ENCODE measurements at places on chromosomes 5 and 9.

GRCh38 chr5:149113669-149114068, 27.6 kb upstream of the ABLIM3 start:
- DNase-seq: no peak

DNA sequence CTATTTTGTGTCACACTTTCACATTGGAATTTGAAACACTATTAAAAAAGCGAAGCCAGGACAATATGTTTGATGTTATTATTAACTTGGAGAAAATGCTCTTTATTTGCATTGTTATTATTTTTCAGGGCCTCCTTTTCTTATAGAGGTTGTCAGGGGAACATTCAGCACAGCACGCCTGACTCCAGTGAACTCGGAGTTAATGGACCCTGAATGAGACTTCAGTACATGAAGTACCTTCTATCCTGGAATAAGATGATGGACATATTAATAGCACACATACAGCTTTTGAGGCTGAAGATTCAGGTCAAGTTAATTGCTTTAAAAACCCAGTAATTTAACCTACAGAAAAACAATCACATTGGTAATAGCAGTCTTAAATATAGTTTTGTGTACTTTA, 652.9 kb downstream of the SEMA5A start:
- DNase-seq: no peak

DNA sequence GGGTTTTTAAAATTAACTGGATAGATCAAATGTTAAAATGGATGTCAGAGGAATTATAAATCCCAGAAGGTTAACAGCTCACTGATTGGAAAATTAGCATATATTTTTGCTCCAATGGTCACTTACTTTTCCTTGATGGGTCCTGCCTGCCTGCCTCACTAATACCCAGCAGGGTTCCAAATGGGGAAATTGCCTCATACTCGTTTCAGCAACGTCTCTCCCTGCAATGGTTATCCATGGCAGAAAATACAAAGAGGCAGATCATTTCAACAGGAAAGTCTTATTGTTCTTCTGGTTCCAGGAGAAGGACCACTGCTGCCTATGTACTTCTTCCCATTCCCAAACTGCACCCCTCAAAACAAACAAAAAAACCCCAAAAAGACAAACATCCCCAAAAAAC, 71.3 kb downstream of the ERP44 start:
- DNase-seq: peak; percentile 23

DNA sequence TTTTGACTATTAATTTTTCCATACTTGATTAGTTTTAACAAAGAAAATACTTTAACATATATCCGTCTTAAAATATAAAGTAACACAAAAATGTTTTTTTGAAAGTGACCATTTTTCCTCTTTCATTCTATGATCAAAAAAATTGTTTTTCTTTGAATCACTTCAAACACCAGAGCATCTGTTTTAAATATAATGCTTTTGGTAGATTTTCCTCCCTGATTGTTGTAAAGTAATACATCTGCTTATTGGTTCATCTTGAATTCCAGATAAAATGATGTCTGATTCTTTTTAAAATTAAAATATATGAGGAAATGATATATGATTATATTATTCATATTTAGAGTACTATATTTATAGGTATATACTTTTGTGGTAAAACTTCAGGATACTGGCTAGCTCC, 76.2 kb upstream of the LPAR1 start:
- DNase-seq: no peak

GRCh38 chr5:125037020-125037419, 290.6 kb upstream of the ZNF608 start:
- no peak for DNase-seq

DNA sequence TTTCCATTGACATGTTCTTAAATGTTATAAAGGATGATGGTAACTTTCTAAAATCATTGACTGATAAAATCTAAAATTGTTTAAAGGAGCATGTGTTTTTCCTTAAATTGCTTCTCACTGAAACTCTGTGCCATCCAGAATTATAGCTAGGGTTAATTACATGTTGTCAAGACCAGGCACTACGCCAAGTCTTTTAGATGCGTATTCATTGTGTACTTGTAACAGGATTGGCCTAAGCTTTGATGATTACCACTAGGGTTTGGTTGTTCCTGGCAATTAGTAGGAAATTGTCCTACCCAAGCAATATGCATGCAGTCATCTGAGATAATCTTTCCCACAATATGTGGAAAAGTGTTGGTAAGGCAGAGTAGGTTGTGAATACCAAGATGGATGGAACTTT, 43.8 kb downstream of the PRKACG start:
- no peak for DNase-seq

DNA sequence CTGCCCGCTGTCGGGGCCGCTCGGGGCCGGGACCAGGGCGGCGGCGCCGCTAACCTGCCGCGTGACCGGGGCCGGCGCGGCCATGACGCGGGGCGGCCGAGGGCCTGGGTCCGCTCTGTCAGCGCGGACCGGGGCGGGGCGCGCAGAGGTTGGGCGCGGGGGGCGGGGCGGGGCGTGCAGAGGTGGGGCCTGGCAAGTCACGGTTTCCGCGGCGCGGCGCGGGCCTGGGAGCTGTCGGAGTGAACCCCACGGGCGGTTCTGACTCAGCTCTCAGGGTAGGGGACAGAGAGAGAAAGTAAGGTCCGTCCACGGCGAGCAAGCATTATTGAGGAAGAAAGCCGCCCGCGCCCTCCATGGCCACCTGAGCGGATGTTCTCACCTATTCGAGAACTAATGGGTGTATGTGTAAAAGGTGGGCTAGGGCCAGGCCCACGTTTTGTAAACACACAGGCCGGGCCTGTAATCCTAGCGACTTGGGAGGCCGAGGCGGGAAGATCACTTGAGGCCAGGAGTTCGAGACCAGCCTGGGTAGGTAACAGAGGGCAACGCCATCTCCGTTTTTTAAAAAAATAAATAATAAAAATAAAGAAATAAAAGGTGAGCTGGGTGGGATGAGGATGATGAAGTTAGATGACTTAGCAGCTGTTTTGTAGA, at the start of gene PRXL2C:
TSS of gene PRXL2C (minus strand) at position 120 of the 654 bp plus-strand sequence. CDS start at position 84, 36 bp downstream.
- DNase-seq: peak; percentile 86

GRCh38 chr5:82222597-82223574, 55.3 kb downstream of the RPS23 start:
- no peak for DNase-seq

DNA sequence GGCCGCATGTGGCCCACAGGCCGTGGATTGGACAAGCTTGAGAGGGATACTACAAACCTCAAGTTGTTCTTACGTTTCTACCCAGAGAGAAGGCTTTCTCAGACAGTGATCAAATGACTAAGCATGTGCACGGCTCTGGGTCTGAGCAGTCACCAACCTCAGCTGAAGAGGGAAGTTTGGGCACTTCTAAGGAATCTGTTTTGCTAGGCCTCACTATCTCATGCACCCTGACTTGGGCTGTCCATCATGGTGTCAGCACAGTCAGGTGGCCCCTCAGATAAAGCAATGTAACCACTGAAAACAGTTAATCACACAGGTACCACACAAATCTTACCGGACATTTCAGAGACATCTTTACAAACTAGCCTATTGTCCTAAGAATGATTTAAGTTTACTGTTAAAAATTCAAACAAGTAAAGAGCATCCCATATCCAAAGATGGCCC, 24.6 kb downstream of the CSF2 start:
- DNase-seq: peak; percentile 66

Data from inflammatory macrophage treated with lipopolysaccharide for 1 hour (primary cell).